ENCODE measurements at places on chromosomes 13 and 19.

GRCh38 chr13:80547885-80548825 is 207.2 kb upstream of the SPRY2 start:
- no peak for DNase-seq

GRCh38 chr19:55778331-55778730 is 9.4 kb downstream of the RFPL4AL1 start:
- DNase-seq = no peak

GRCh38 chr13:48775804-48776203 is 122.1 kb downstream of the CYSLTR2 start:
- no peak for DNase-seq

GRCh38 chr13:79307433-79307861 is 98.6 kb downstream of the RBM26 start:
- no peak for DNase-seq

DNA sequence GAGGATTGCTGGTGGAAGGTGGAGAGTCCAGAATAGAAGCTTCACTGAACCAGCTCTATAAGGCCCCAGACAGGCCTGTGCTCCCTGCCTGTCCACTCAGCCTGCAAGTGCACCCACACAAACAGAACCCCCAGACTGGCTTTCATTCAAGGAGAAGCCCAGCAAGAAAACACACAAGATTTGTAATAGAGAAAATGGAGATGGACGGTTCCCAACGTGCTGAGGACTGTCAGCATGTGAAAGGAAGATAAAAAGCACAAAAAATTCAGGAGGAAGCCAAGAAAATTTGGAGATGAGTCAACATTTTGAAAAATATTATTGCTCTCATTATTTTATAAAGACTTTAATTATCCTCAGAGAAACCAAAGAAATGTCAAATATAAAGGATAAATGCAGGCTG is 218.2 kb upstream of the SLC10A2 start:
- no peak for DNase-seq

GRCh38 chr19:46494146-46494940 is 1.3 kb downstream of the PNMA8B start:
- no peak for DNase-seq

- peak; percentile 90 for DNase-seq
Observed at GRCh38 chr19:12766051-12766521, 9.3 kb downstream of the HOOK2 start.

DNA sequence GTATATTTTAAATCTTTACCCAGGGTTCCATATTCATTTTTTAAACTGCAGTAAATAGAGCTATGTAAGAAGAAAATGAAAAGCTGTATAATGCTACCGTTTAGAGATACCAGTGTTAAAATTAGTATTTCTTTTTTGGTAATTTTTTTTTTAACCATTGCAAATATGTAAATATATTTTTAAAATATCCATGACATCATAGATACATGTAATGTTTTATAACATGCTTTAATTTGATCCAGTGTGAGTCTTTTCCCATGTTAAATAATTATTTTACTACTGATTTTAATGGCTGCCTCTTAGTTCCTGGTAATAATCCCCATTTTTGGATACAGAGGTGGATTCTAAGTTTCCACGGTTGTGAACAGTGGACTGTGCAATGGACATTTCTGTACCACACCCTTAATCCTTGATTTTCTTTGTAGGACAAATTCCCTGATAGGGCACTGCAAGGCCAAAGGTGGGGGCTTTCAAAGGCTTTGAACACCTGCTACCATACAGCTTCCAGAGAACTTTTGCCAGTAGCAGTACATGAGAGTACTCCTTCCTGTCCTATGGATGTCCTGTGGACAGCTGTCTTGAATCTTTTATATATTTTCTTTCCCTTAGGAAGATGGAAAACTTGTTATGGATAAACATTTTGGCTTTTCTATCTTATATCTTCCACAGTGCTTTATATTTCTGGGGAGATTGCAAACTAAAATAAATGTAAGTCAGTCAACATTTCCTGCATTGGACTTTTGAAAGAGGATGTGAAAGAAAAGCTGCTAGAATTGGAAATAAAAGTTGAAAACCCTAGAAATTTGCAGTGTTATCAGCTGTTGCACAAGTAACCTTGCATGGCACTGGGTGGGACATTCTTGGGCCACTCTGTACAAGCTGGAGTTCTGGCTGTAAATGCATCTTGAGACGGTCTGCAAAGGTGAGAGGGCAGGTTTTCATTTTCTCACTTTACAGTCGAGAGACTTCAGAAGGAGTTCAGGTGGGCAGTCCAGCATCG is 46.8 kb downstream of the ARHGEF7 start:
- no peak for DNase-seq

GRCh38 chr13:77184455-77184854 is 142.4 kb downstream of the MYCBP2 start:
- no peak for DNase-seq

- DNase-seq = no peak
Observed at GRCh38 chr13:24353736-24354135, 44.4 kb downstream of the C1QTNF9 start.

GRCh38 chr19:34838248-34838647 is 65.2 kb upstream of the ZNF599 start:
- no peak for DNase-seq

DNA sequence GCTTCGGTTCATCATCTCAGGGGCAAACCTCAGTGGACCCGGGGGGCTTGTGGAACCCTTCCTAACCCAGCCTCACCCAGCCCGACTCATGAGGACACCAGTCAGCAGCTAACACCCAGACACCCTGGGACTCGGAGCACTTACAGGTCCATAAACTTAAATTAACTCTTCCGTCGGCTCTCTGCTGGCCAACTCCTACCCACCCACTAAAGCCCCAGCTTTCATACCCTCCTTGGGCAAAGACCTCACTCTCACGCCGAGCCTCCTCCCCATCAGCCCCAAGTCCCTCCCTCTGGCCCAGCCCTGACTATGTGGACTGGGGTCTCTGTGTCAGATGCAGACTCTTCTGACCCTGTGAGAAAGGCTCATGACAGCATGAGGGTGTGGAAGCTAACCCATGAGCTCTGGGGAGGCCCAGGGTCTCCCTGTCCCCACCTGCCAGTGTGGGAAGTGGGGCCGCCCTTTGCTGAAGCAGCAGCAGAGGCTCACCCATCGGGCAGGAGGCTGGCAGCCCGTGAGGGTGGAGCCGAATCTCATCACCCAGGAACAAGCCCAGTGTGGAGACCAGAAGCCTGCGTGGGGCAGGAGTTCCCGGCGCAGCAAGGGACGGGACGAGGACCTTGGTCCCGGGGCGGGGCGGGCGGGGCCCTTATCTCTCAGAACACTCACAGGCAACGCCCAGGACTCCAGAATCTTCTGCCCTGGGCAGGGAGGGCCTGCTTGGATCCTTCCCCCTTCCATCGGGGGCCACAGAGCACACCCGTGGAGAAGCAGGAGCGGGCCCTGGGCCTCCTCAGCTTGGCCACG is 19.8 kb downstream of the TCF3 start:
- DNase-seq = no peak

DNA sequence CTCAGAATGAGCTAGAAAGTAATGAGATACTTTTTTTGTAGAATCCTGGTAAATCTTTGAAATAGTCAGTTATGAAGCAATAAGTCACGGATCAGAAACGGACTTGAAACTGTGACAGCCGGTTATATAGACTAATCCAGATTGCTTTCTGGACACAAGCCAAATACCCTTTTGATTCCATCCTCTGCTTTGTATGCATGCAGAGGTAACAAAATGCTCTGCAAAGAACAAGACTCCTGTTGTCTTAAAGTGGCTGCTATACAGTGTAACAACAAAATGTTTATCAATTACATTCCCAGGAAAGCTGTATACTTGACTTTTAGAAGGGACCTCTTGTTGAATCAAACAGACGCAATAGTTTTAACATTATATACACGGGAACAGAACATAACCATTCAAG is 66.5 kb upstream of the STARD13 start:
- DNase-seq = no peak

DNA sequence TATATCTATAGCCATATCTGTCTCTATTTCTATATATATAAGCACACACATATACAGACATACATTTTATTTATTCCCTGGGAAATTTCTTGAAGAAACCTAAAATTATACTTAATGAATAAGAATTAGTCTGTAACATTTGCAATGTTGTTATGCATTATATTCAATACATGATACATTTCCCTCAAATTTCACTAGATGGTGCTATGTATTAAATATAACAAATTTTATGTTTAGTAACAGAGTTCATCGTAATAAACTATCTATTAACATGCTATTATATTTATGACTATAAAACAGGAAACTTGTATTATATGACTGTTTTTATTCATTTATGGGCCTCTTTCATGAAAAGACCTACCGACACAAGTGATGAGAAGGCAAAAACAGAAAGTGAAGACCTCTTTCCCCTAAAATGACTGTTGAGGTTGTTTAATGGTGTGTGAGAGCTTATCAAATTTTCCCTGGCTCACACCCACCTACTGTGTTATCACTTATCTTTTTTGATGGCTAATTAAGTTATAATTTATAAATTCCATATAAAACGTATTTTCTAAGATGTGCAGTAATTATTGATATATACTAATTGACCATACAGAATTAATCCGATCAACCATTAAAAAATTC is 881.9 kb downstream of the SLITRK6 start:
- no peak for DNase-seq

DNA sequence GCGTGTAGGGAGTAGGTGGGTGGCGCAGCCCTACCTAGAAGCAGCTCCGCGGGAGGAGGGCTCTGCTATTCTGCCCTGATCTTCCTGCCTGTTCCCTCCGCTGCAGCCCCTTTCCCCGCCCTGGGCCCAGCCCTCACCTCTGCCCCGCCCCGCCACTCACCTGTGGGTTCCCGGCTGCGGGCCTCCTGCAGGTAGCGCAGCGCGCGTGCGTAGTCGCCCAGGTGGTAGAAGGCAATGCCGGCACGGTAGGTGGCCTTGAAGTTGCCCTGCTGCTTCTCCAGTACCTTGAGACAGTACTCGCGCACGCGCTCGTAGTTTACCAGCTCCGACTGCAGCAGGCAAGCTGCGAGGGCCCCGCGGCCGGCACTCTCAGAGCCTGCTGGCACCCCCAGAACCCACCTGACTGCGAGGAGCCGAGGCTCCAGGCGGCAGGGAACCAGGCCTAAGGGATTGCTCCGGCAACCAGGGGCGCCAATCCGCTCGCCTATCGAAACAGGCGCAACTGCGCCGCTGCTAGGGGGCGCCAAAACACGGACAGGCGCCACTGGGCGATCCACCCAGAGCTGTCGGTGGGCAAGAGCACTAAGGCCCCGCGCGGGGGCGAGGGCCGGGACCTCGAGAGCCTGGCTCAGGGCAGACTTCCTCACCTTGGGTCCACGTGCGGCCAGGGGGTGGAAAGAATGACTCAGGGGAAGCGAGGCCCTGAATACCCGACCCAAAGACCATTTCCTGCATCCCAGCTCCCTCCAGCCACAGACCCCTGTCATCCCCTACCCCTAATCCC is 965 bp downstream of the TTC9B start:
- DNase-seq = no peak

- no peak for DNase-seq
Observed at GRCh38 chr13:33401238-33401637, 115.7 kb upstream of the STARD13 start.

GRCh38 chr13:27379694-27380641 is 44.5 kb upstream of the GTF3A start:
- peak; percentile 79 for DNase-seq

- DNase-seq = no peak
Observed at GRCh38 chr19:32349724-32350470, 4.5 kb downstream of the ZNF507 start.

- DNase-seq = no peak
Observed at GRCh38 chr19:20365146-20365545, 198.1 kb downstream of the ZNF486 start.

DNA sequence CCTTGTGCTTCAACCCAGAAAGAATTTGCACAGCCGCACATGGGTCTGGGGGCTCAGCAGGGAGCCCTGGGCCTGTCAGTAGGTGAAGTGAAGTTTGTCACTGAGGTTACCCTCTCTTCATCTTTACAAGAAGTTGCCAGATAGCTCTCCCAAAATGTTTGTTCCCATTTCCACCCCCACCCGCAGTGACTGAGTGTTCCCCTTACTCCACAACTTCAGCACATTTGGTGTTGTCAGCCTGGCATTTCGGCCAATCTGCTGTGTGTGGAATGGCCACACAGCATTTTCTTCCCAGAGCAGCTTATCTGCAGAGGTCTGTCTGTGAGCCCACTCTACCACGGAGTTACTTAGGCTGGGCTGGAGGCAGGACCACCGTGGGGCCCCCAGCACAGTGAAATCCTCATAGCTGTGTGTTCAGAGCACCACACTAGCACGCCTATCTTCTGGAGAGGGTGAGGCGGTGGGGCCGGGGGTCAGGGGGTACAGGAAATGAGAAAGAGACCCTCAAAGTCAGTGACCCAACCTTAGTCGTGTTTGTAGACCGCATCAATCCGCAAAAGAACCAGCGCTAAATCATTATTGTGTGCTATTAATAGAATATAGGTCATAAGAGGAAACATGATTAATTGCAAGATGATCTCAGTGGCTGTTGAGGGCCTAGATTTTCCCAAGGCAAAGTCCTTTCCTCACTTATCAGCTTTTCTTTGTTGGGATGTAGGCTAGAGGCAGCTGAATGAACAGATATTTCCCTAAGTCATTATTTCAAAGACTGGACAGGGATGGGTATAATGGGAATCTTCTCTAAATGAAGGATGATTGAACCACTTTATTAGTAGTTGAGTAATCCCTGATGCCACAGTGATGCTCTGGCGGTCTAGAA is 116.0 kb downstream of the SIPA1L3 start:
- no peak for DNase-seq

DNA sequence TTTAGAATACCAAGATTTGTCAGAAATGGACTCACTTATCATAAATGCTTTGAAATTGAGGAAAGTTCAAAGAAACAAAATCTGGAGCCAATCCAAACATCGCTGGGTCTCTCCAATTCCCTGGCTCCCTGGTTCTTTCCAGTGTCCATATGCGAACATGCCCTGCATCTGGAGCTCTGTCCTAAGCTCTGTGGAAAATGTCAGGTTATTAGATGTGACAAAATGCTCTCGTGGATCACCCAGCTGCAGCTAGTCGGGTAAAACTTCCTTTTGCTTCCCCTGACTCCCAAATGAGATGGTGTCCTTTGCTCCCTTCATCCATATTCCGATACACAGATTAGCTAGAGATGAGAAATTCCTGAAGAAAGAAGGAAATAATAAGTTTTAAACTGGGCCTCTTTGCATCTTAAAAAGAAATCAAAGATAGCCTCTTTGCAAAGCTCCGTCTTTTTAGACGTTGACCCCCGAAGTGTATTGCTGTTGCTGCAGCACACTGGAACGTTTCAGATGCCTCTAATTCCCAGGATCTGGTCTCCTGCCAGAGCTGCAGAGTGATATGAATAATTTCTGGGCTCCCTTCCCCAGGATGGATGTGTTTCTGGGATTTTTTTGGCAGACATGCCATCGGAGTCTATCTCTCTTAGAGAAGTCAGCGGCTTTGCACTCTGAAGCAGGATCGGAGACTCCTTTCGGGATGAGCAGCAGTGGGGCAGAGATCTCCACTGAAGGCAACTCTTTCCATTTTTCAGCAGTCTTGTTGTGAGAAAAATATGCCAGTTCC is 102.9 kb downstream of the TEX26 start:
- DNase-seq = no peak

DNA sequence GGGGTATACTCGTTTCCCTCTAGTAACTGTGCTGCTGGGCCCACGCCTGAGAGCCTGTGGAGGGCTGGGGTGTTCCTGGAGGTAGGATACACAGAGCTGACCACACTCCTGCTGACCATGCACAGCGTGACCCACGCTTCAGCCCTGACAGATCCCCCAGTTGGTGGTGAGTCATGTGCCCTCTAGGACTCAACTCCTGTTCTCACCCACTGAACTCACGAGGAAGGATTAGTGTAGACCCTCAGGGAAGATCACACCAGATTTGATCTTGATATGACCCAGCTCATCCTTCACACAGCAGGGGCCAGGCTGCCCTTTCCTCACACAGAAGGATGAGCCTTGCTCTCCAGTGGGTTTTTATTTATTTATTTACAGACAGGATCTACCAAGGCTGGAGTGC is 13.3 kb upstream of the ACP7 start:
- DNase-seq = no peak

Data from activated effector memory CD4-positive, alpha-beta T cell treated with anti-CD3 and anti-CD28 coated beads, Interleukin-2, amount 50 U/mL, for 16 hours (primary cell).